Osteocyte (in vitro differentiated cells): ENCODE measurements at places on chromosomes 7 and 10.

- no peak overlapping the region for H3K27ac ChIP-seq
- no peaks in the 10 kb centered on the region for H3K36me3 ChIP-seq
- H3K4me3 ChIP-seq, result no peak overlapping the region
- peaks cover 3% of the 10 kb centered on the region for H3K27me3 ChIP-seq
- peaks cover 11% of the 10 kb centered on the region for H3K4me1 ChIP-seq
These were observed 23.9 kb downstream of the KLF6 start for GRCh38 chr10:3761021-3761686.

- H3K4me3 ChIP-seq, result no peak overlapping the region
- H3K4me1 ChIP-seq, result peaks cover 18% of the 10 kb centered on the region
- H3K27ac ChIP-seq, result no peak overlapping the region
- DNase-seq, result no peak
- no peaks in the 10 kb centered on the region for H3K27me3 ChIP-seq
These were observed 465.0 kb downstream of the SUGCT start for GRCh38 chr7:40599836-40600235.

- no peaks in the 10 kb centered on the region for H3K4me1 ChIP-seq
- no peak overlapping the region for H3K27ac ChIP-seq
- no peaks in the 10 kb centered on the region for H3K36me3 ChIP-seq
- no peak for DNase-seq
- H3K4me3 ChIP-seq, result no peak overlapping the region
- H3K27me3 ChIP-seq, result no peaks in the 10 kb centered on the region
These were observed 448.7 kb upstream of the POM121L12 start for GRCh38 chr7:52586704-52587103.

DNA sequence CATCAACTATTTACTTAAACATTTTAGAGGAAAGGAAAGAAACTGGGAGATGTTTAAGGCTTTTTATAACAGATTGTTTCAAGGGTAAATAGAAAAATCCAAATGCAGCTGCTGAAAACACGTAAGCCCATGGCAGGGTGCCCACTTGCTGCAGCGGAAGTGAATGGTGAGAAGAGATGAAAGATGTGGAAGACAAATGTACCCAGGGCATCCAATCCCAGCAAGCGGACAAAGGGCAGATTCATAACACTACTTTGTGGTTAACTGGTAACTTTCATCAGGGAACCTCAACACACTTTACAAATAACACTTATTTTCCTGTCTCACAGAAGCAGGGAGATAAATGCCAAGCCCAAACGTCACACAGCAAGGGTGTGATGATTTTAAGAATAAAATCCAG is 358.4 kb downstream of the KCNMA1 start:
- H3K27me3 ChIP-seq, result no peaks in the 10 kb centered on the region
- H3K4me1 ChIP-seq, result peaks cover 8% of the 10 kb centered on the region
- H3K36me3 ChIP-seq, result peaks cover 13% of the 10 kb centered on the region
- no peak overlapping the region for H3K27ac ChIP-seq
- H3K4me3 ChIP-seq, result no peak overlapping the region

DNA sequence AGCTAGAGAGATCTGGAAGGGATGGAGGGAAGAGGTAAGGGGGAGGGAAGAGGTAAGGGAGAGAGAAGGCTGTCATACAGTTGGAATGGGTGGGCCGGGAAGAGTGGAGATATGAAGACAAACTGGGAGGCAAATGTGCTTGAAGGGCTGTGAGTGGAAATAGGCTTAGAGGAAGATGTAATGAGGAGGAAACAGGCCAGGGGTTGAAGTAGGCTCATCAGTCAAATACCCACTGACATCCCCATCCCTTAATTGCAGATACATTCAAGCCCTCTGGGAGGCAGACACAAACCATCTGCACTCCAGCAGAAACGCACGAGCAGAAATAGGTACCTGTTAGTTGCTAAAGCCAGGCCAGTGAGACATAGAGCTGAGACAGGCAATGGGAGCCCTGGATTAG is 2.1 kb downstream of the SYNPO2L start:
- H3K4me3 ChIP-seq, result no peak overlapping the region
- no peaks in the 10 kb centered on the region for H3K4me1 ChIP-seq
- H3K36me3 ChIP-seq, result no peaks in the 10 kb centered on the region
- H3K27ac ChIP-seq, result no peak overlapping the region
